Adrenal gland (tissue), 19 donors: ENCODE measurements at places on chromosomes 11 and 22.

GRCh38 chr11:127027789-127028188 lies 27.2 kb upstream of the KIRREL3 start:
- H3K4me1 ChIP-seq, result no peaks in the 10 kb centered on the region
- no peak for DNase-seq
- H3K27ac ChIP-seq, result no peak overlapping the region
- H3K36me3 ChIP-seq, result no peaks in the 10 kb centered on the region
- no peaks in the 10 kb centered on the region for H3K27me3 ChIP-seq

- H3K4me3 ChIP-seq, result no peak overlapping the region
- DNase-seq, result no peak
- no peaks in the 10 kb centered on the region for H3K36me3 ChIP-seq
- H3K4me1 ChIP-seq, result no peaks in the 10 kb centered on the region
- no peaks in the 10 kb centered on the region for H3K27me3 ChIP-seq
- H3K27ac ChIP-seq, result no peak overlapping the region
These were observed 159.2 kb upstream of the DDI1 start for GRCh38 chr11:103877221-103877620.

- no peak for DNase-seq
- H3K4me3 ChIP-seq, result peak overlapping the region; percentile 33
- no peaks in the 10 kb centered on the region for H3K4me1 ChIP-seq
- H3K36me3 ChIP-seq, result no peaks in the 10 kb centered on the region
These were observed 528 bp downstream of the WEE1 start for GRCh38 chr11:9573775-9574621.

DNA sequence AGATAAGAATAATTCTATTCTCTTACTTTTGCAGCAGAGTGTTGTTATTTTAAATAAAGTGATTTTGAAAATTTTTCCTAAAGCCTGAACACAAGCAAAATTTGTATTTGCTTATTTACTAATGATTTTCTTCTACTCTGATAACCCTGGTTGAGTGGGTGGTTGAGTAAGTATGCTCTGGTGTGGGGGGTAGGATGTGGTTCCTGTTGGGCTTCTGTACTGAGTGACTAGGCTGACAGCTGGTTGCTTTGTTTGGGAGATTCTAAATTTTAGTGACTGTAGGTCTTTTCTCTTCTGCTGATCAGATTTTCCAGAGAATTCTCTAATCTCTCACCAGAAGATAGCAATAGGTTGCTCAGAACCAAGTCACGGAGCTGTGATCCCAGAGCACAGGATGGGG lies 61.6 kb downstream of the METTL15 start:
- no peak overlapping the region for H3K27ac ChIP-seq
- H3K4me3 ChIP-seq, result no peak overlapping the region
- H3K27me3 ChIP-seq, result no peaks in the 10 kb centered on the region
- H3K4me1 ChIP-seq, result no peaks in the 10 kb centered on the region
- DNase-seq, result no peak

GRCh38 chr11:19232910-19233503 lies 7.7 kb downstream of the E2F8 start:
- no peak overlapping the region for H3K27ac ChIP-seq
- peak; percentile 33 for DNase-seq
- H3K27me3 ChIP-seq, result no peaks in the 10 kb centered on the region
- H3K4me1 ChIP-seq, result no peaks in the 10 kb centered on the region

- no peaks in the 10 kb centered on the region for H3K27me3 ChIP-seq
- H3K36me3 ChIP-seq, result no peaks in the 10 kb centered on the region
- peaks cover 47% of the 10 kb centered on the region for H3K4me1 ChIP-seq
- peak within 1 kb of the TSS; percentile 82 for H3K4me3 ChIP-seq
- peak within 1 kb of the TSS; percentile 97 for H3K27ac ChIP-seq
- peak; percentile 52 for DNase-seq
These were observed at the start of gene C11orf68 for GRCh38 chr11:65918211-65919140. Gene C11orf68 (minus strand): TSS chr11:65919062. CDS start chr11:65919031, 31 bp downstream.

DNA sequence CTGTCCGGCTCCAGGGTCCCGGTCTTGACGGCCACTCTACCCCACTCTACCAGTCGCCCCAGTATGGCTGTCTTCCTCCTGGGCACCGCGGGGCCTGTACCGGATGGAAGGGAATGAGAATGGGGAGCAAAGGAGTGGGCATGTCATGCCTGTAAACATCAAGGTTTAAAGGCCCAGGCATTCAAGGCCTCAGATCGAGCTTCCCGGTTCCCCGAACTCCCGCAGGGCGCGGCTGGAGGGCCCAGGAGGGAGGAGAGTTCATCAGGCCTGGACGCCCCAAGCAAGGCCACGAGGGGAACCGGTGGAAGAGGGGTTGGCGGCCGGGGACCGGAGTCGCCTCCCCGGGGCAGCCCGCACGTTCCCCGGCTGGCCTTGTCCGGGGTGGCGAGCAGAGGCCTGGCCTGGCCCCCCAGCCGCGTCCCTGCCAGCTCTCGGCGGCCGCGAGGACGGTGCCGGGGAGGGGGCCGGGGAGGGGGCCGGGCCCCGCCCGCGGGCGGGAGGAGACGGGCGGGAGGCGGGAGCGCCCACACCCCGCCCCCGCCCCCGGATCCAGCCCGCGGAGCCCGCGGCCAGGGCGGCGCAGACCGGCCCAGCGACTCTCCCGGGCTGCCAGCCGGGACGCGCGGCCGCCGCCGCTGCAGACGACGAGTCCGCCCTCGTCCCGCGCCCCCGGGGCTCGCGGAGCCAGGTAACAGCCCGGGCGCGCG lies at the start of gene CDC42EP1:
Gene CDC42EP1 (plus strand): TSS at position 580 of the 707 bp plus-strand sequence. CDS start 5,870 bp downstream, outside the sequence.
- H3K36me3 ChIP-seq, result no peaks in the 10 kb centered on the region
- DNase-seq, result peak; percentile 78
- H3K4me3 ChIP-seq, result peak within 1 kb of the TSS; percentile 97

GRCh38 chr11:16880184-16880801 lies 133.9 kb downstream of the PLEKHA7 start:
- H3K4me1 ChIP-seq, result peaks cover 15% of the 10 kb centered on the region
- no peak overlapping the region for H3K4me3 ChIP-seq
- no peaks in the 10 kb centered on the region for H3K27me3 ChIP-seq
